ENCODE measurements at places on chromosomes 13 and 19.

DNA sequence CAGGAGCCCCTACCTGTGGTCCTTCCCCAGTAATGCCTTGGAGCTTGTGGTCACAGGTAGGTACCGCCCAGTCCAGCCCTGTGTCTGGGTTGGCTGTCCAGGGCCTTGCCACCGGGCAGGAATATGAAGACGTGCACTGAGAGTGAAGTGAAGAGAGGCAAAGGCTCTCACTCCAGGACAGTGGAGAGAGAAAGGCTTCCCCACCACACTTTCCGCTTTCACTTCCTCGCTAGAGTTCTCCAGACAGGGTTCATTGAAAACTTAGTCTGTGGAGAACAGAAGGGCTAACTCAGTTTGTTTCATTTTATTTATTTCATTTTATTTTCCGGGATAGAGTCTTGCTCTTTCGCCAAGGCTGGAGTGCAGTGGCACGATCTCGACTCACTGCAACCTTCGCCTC lies 14.2 kb downstream of the FCAR start:
- DNase-seq, result no peak

- DNase-seq, result no peak
Measured at GRCh38 chr13:112695121-112695520, 5.3 kb downstream of the ATP11A start.

- DNase-seq, result no peak
Measured at GRCh38 chr19:33864311-33864850, 67.7 kb downstream of the KCTD15 start.

DNA sequence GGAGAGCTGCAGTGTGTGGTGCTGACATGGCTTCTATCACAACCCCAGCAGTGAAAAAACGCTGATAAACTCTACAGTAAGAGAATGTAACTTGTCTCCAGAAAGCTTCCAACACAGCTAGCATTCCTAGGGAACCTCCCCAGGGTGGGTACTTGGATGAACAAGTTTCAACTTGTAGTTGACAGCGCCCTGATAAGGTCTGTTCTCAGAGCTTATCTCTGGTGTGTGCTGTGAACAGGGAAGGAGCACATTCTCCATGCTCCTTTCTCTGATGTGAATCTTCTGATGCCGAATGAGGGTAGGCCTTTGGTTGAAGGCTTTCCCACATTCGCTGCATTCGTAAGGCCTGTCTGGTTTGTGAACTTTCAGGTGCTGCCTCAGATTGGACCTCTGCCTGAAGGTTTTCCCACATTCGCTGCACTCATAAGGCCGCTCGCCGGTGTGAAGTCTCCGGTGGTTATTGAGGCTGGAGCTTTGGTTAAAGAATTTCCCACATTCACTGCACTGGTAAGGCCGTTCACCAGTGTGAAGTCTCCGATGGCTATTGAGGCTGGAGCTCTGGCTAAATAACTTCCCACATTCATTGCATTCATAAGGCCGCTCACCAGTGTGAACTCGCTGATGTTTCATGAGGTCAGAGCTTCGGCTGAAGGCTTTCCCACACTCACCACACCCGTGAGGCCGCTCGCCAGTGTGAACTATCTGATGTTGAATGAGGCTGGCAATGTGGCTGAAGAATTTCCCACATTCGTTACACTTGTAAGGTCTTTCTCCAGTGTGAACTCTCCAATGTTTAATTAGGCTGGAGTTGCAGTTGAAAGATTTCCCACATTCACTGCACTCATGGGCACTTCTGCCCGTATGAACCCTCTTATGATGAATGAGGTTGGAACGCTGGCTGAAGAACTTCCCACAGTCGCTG lies 5.9 kb downstream of the ZNF792 start:
- DNase-seq, result no peak

DNA sequence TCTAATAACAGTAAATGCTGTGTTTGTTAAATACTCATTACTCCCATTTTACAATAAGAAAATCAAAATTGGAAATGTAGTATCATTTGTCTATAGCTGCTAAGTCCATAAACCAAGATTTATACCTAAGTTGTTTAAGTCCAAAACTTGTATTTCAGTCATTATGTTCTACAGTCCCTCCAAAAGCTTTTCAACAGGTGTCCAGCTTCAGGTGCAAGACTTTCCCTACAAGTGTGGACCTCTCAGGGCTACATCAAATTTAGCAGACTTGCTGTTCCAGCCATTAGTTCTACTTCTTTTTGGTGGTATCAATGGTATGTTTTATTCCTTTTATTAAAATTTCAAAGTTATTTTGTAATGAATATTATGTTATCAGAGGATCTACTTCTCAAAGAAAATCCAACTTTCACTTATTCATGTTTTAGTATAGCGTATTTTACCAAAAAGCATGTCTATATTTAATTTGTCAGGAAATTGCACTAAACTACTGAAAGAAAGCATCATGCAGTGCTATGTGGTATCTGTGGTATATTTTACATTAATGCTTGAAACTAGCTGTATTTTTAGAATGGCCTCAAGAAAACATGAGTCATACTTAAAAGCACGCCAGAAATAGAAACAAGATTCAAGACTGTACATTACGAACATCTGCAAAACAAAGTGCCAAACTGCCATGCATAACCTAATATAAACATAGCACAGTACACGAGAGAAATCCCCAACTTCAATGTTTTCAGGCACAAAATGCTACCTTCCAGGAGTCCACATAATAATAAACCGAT lies 44.5 kb downstream of the VWA8 start:
- DNase-seq, result peak; percentile 15

DNA sequence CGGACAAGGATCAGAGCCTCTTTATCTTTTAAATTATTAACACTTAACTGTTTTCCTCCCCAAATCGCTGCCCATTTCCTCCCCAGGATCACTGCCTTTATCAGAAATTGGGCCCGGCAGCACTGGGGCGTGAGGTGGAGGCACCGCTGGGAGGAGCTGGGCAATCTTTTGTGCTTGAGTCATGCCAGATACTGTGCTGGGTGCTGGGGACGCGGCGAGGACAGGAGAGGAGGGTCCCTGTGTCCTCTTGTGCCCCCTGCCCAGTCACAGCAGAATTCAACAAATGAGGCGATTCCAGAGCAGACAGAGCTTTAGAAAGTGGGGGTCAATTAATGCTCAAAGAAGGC lies 347.8 kb downstream of the ZNF536 start:
- DNase-seq, result no peak

DNA sequence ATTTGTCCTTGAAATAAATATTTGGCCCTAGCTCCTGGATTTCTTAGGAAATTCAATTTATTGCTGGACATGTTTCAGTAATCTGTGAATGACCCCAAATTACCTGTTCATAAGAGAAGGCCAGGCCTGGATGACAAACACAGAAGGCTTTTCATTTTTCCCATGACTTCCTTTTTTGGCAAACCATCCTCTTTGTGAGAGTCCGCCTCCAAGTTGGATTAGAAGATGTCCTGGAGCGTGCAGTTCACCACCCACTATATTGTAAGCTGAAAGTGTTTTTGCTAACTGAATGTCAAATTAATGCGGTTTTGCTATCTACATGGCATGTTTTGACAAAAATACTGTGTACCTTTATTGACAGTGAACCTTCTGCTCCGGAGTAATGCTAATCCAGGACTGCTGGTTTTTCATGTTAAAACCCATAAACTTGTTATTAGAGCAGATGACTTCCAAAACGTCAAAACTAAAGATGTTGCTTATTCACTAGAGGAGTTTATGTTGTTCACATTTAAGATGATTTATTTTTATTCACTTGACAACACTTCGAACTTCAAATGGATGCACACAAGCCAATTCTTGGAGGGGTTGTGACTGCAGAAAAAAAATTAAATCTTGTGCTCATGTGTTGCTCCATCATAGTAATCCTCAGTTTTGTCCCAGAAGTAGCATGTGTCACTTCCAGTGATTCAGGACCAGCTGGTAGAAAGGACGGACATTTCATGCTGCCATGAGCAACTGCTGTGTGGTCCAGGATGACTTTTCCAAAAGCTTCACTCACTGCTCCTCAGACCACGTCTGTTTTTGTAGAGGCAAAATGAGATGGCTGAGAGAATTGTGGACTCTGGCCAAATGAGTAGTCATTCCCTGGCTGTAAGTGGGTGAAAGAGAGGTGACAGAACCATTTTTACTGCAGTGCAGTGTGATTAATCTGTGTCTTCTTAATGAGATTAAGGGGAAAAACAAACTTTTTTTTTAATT lies 71.0 kb downstream of the ITGBL1 start:
- DNase-seq, result no peak
